ENCODE measurements at places on chromosomes 5 and 9. TPM values are rescaled to one million over a fixed set of nuclear protein-coding genes. Genes with fewer than 3 reads are reported as not detected.

GRCh38 chr9:122033775-122034373 lies 59.2 kb downstream of the TTLL11 start:
- DNase-seq: no peak
- no peak overlapping the region for H3K4me3 ChIP-seq
- no peaks in the 10 kb centered on the region for H3K4me1 ChIP-seq
- H3K36me3 ChIP-seq: no peaks in the 10 kb centered on the region

GRCh38 chr5:15346738-15347137 lies 153.2 kb upstream of the FBXL7 start:
- no peaks in the 10 kb centered on the region for H3K4me1 ChIP-seq
- H3K27me3 ChIP-seq: no peaks in the 10 kb centered on the region
- no peaks in the 10 kb centered on the region for H3K36me3 ChIP-seq
- H3K27ac ChIP-seq: no peak overlapping the region
- DNase-seq: no peak

- H3K27ac ChIP-seq: no peak overlapping the region
- no peaks in the 10 kb centered on the region for H3K4me1 ChIP-seq
Measured at GRCh38 chr5:142550471-142550870, 135.4 kb downstream of the FGF1 start.

DNA sequence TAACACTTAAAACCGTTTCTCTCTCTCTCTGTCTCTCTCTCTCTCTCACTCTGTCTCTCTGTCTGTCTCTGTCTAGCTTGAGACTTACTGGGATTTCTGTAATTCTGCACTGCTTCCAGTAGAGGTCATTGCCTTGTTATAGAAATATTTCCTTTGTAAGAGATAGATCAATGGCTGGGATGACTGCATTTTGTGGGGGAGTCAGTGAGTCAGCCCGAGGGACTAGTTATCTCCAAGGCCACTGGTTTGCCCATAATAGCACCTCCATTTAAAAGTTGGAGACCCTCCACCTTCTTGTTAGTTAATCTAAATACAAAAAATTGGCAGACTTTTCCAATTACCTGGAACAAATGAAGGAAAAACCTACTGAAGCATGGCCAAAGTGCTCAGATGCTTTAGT lies 547.2 kb downstream of the LRRC70 start:
- H3K36me3 ChIP-seq: no peaks in the 10 kb centered on the region
- H3K27ac ChIP-seq: no peak overlapping the region
- no peak overlapping the region for H3K4me3 ChIP-seq

DNA sequence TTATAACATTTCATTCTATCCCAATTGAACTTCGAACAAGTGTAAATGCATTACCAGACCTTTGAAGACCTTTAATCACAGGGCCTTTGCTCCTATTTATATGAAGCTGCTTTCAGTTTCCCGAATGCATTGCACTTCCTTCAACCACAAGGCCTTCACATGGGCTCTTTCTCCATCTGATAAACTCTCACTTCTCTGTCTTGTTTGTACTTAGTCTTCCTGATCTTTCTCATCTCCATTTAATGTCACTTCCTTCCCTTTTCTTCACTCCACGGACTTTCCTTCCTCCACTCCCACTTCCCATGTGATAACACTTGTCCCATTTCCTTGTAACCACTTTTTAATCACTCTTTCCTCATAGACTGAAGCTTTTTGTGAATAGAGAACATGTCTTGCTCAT lies 74.3 kb upstream of the TNC start:
- H3K27me3 ChIP-seq: peaks cover under 1% of the 10 kb centered on the region
- H3K27ac ChIP-seq: no peak overlapping the region
- H3K4me3 ChIP-seq: no peak overlapping the region
- H3K4me1 ChIP-seq: no peaks in the 10 kb centered on the region
- no peak for DNase-seq
- H3K36me3 ChIP-seq: no peaks in the 10 kb centered on the region

DNA sequence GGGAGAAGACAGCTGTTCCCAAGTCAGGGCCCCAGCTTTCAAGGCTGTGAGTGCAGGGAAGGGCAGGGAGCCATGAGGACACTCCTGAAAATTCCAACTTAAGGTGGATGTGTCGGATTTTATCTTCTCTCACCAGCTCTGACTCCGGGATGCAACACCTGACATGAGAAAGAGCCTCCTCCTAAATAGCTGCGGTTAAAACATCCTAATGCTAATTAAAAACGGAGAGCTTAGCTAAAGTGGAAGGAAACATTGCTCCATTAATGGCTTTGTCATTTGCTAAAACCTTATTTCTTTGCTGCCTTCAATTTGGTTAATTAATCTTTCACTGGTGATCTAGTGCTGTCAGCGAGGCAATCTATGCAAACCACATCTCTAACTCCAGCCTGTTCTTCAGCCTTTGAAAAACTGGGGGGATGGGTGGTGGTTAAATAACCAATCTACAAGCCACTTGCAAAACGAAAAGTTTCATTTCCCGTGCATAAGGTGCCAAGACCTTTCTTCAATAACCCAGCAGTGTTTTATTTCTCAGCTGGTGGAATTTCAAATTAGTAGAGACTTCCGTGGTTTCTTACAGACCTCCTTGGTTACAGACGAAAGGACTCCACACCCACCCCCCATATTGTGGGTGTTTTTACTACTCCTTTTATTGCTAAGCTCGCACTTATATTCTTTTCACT lies 379.6 kb downstream of the MLLT3 start:
- no peaks in the 10 kb centered on the region for H3K27me3 ChIP-seq
- no peaks in the 10 kb centered on the region for H3K36me3 ChIP-seq
- DNase-seq: no peak
- H3K27ac ChIP-seq: no peak overlapping the region
- no peak overlapping the region for H3K4me3 ChIP-seq

- no peak for DNase-seq
- H3K4me1 ChIP-seq: no peaks in the 10 kb centered on the region
- no peaks in the 10 kb centered on the region for H3K36me3 ChIP-seq
- no peaks in the 10 kb centered on the region for H3K27me3 ChIP-seq
- H3K4me3 ChIP-seq: no peak overlapping the region
Measured at GRCh38 chr5:43110606-43111170, 10.0 kb upstream of the ZNF131 start.

DNA sequence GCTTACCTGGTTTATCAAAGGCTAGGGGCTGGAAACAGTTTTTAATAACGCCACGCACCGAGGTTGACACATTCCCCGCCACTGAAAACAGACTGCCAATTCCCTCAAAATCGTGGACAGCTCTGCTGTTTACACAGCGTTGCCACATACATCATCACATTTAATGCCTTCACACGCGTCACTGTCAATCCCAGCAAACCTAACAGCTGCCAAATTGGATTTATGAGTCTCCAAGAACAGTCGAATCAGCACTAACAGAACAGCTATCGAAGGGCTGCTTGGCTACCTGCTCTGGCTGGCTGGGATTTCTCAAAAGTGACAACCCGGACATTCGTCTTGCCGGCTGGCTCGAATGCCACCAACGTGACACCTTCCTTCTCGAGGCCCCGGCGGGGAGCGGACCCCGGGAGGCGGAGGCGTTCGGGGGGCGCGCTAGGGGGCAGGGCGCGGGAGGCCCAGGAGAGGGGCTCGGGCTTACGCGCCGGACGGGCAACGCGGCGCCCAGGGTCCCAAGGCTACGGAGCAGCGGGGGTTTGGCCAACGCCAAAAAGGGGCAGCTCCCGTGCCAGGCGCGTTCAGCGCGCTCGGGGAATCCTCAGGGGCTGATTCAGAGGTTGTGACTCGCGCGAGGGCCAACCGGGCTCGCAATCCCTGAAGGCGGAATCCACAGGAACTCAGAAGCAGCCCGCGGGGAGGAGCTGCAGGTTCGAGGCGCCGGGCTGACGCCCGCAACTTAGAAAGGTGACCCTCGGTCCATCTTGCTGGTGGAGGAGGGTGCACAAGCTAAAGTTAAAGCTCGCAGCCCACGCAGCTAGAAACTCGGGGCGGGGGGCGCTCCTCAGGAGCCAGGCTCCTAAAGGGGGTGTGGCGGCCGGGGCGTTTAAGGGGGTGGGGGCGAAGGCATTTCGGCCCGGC lies 1.2 kb downstream of the CDC14B start:
- DNase-seq: peak; percentile 44
- peak overlapping the region; percentile 73 for H3K4me3 ChIP-seq
- H3K27me3 ChIP-seq: no peaks in the 10 kb centered on the region
- peak overlapping the region; percentile 73 for H3K27ac ChIP-seq
- no peaks in the 10 kb centered on the region for H3K36me3 ChIP-seq

DNA sequence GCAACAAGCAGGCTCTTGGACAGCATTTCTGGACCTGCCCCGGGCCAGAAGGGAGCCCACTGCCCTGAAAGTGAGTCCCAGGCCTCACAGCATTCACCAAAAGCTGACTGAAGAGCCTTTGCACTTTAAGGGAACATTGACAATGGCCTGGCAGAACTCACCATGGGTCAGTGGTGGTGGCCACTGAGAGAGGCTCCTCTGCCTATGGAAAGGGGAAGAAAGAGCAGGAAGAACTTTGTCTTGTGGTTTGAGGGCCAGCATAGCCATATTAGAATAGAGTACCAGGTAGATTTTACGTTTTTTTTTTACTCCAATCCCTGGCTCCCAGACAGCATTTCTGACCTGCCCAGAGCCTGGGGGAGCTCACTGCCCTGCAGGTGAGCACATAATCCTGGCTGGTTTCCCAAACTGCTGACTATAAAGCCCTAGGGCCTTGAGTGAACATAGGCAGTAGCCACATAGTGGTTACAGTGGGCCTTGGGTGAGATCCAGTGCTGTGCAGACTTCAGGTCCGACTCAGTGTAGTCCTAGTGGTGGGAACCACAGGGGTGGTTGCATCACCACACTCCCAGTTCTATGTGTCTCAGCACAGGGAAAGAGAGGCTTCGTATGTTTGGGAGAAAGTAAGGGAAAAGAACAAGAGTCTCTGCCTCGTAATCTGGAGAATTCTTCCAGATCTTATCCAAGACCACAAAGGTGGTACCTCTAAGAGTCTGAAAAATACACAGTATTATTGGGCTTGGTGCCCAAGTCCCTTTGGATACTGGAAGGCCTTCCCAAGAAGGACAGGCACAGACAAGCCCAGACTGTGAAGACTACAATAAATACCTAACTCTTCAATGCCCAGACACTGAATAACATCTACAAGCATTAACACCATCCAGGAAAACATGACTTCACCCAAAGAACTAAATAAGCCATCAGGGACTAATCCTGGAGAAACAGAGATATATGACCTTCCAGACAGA lies 89.5 kb downstream of the TSSK1B start:
- H3K4me1 ChIP-seq: no peaks in the 10 kb centered on the region
- H3K36me3 ChIP-seq: no peaks in the 10 kb centered on the region
- no peak for DNase-seq
- H3K4me3 ChIP-seq: no peak overlapping the region
- no peaks in the 10 kb centered on the region for H3K27me3 ChIP-seq
- H3K27ac ChIP-seq: no peak overlapping the region

DNA sequence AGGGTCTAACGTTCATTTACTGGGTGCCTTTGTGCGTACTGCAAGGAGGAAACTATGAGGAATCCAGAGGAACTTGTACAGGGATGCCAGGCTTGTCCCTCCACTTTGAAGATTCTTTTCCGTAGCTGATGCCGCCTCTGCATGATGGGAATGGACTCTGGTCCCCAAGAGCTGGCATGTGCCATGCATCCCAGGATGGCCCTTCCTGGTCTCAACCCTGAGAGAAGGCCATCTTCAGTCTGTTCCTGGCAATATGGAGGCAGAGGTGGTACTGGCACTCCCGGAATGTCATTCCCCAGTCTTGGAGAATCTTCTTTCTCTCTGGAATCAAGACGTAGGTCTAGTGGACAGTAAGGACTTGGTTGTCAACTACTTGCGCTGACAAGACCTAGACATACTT lies 61.5 kb downstream of the BASP1 start:
- H3K4me3 ChIP-seq: no peak overlapping the region
- H3K4me1 ChIP-seq: no peaks in the 10 kb centered on the region
- no peaks in the 10 kb centered on the region for H3K36me3 ChIP-seq
- H3K27me3 ChIP-seq: no peaks in the 10 kb centered on the region
- no peak overlapping the region for H3K27ac ChIP-seq

- no peaks in the 10 kb centered on the region for H3K27me3 ChIP-seq
- no peaks in the 10 kb centered on the region for H3K36me3 ChIP-seq
- H3K4me1 ChIP-seq: no peaks in the 10 kb centered on the region
- H3K27ac ChIP-seq: no peak overlapping the region
- no peak for DNase-seq
- H3K4me3 ChIP-seq: no peak overlapping the region
Measured at GRCh38 chr9:137828527-137829259, 48.9 kb upstream of the CACNA1B start.

- H3K4me3 ChIP-seq: no peak overlapping the region
- H3K36me3 ChIP-seq: no peaks in the 10 kb centered on the region
- H3K27me3 ChIP-seq: no peaks in the 10 kb centered on the region
- H3K27ac ChIP-seq: no peak overlapping the region
- H3K4me1 ChIP-seq: no peaks in the 10 kb centered on the region
- DNase-seq: peak; percentile 23
Measured at GRCh38 chr5:150211156-150212030, 21.5 kb downstream of the SLC6A7 start.

GRCh38 chr5:121949885-121950284 lies 11.9 kb upstream of the SRFBP1 start:
- H3K27me3 ChIP-seq: no peaks in the 10 kb centered on the region
- no peaks in the 10 kb centered on the region for H3K36me3 ChIP-seq
- DNase-seq: no peak
- H3K4me1 ChIP-seq: no peaks in the 10 kb centered on the region
- H3K27ac ChIP-seq: no peak overlapping the region
- no peak overlapping the region for H3K4me3 ChIP-seq

DNA sequence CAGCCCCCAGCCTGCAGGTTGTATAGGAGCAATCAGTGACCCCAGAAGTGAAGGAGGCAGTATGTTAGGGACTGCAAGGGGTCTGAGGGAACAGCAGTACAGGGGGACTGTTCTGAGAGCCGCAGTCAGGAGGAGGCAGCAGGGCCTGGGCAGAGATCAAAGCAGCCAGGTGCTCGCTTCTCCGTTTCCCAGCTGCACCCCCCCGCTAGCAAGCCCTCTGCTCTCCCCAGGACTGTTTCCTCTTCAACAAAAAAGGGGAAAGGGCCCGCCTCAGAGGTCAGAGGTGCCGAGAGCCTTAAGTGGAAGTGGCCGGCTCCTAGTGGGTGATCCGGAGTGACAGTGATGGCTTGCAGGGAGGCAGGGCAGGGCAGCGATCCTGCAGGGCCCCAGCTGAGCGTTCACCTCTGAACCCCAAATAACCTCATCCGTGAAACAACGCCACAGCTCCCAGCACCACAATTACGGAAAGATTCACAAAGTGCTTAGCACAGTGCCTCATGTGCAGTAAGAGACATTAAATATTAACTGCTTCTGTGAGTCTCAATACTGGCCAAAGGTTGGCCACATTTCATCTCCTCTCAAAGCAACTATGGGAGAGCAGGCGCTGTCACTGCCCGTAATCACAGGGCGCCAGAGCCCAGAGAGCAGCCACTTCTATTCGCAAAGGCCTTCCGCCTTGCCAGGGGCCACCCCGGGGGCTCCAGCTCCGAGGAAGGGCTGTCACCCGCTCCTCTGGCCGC lies 8.0 kb downstream of the CLPTM1L start:
- H3K27ac ChIP-seq: no peak overlapping the region
- H3K36me3 ChIP-seq: peaks cover 71% of the 10 kb centered on the region

FOXB2 gene
- not detected for total RNA-seq

GABRA1 gene
- total RNA-seq: not detected

PDE6A gene
- total RNA-seq: not detected

BHMT2 gene
- 1.7 TPM for total RNA-seq

DOLPP1 gene
- total RNA-seq: 4.2 TPM

TLX3 gene
- total RNA-seq: not detected

Measured in pancreas (tissue), 10 donors.